ENCODE measurements at places on chromosomes 1 and 21.

DNA sequence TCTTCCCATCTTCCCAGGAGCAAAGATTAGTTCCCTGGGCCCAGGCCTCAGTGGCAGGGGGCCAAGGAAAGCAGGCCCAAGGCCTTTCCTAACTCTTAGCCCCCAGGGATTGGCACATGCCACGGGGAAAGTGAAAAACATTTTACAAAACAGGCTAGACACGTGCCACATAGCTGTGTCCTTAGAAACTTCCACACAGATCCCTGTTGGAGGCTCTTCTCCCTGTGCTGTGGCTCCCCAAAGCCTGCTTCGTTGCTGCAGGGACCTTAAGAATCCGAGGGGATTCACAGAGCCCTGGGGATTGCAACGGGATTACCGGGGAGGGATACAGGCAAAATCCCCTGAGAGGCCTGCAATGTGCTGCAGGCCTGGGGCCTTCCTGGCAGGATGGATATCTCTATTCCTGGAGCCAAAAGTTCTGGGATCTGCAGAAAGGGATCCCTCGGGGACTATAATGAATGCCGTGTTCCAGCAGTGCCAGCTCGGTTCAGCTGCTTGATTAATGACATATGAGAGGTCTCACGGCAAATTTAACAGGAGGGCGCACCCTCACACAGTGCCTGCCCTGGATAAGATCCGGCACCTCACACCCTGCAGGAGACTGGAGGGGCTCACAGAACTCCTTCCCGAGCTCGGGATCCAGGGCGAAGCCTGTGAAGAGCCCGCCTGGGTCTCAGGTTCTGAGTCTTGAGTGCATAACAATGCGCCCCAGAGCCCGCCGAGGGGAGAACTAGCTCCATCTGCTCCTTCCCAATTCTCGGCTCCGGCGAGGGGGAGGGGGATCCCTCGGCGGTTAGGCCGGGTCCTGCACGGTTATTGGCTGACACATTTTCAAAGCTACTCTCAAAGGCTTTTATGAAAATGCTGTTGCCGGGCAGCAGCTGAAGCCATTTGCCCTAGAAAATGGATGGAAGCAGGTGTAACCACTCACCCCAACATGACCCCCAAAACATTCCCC lies 15.3 kb upstream of the RGS8 start:
- no peak for DNase-seq

DNA sequence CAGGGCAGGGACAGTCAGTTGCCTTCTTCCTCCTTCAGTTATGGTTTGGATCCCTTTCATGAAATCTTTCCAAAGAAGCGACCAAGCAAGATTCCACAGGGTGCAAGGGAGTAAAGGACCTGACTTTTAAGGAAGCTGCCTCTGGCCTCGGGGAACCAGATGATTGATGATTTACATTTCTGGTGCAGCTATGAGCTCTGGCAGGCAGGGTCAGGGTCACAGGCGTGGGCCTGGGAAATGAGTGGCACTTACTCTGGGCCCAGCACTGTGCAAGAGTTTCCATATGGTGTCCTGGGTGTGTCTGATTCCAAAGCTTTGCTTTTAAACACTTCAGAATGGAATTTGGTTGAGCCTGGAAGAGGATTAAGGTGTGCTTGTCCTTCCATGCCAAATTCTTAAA lies 7.2 kb upstream of the CRABP2 start:
- no peak for DNase-seq

DNA sequence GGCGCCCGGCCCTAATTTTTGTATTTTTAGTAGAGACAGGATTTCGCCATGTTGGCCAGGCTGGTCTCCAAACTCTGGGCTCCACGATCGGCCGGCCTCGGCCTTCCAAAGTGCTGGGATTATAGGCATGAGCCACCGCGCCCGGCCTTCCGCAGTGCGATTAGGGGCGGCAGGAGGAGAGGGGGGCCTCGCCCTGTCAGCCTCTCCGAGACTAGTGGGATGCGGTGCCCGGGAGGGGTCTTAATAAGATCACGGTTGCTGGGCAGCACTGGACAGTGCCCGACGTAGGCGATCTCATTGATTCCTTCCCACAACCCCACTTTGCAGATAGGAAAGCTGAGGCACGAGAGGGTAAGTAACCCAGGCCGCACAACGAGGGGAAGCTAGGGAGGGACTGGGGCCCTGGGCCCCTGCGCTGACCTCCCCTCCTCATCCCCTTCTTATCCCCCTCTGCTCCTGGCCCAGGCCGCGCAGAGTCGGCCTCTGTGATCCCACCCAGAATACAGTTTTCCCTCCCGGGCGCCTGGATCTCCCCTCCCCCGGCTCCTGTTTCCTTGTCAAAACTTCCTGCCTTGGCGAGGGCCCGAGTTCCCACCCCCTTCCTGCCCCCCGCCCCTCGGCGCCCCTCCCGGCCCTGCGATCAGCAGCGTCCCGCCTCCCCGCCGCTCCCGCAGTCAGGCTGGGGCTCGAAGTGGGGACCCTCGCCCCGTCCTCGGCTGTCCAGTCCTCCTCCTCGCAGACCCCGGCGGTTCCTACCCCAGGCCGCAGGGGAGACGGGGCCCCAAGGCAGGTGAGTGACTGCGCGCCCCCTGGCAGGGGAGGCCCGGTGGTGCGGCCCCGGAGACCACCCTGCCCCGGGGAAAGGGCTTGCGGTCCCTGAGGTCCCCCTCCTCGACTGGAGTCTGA lies at the start of gene PEAR1:
TSS of gene PEAR1 (plus strand) at position 671 of the 906 bp plus-strand sequence. CDS start 10,209 bp downstream, outside the sequence.
- no peak for DNase-seq

GRCh38 chr1:41809692-41810091 lies 109.0 kb downstream of the HIVEP3 start:
- DNase-seq = no peak

DNA sequence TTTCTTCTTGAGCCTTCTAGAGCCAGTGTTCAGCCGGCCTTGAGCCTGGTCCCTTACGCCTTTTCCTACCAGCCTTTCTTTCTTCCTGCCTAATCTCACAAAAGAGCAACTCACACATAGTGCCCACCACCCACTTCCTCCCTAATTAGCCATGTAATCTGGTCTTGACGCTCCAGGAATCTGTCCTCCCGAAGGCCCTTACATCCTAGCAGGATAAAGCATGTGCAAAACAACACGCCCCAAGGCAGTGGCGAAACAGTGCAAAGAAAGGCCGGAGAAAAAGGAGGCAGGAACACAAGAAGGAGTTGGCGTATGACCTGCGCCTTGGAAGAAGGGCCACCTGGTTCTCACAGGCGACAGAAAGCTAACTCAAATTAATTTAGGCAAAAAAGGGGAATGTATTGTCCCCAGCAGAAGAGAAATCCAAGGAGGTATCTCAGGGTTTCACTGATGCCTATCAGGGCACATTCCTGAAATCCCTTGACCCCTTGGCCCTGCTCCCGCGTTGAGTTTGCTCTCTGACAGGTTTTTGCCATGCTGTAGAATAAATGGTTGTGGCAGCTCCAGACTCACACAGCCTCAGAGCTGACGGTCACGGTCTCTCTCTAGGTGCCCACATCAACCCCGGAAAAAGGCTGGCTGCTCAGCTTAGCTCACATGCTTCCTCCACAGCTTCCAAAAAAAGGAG lies 79.0 kb downstream of the ZNF281 start:
- DNase-seq = no peak

DNA sequence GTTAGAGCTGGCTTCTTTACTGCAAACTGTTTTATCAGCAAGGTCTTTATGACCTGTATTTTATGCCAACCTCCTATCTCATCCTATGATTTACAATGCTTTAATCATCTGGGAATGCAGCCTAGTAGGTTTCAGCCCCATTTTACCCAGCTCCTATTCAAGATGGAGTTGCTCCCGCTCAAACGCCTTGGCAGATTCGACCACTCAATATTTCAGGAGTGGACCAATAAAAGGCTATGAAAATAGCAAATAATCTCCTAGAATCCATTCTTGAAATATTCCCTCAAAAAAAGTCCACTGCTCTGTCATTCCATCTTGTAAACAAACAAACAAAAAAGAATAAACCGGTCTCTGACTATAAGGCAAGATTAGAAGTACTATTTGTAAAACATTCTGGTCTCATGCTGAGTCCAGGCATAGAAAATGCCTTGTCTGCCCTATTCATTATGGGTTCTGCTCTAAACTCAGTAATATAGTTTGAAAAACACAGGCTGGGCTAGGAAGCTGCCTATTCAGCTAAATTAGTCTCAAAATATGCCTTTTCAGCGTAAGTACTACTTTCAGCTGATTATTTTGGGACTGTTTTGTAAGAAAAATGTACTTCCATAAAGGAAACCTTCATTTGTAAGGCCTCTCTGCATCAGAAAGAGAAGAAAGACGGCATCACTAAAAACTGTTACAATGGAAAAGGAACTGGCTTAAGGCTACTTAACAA lies 53.0 kb downstream of the TBX19 start:
- no peak for DNase-seq

GRCh38 chr1:63674238-63674864 lies 81.1 kb downstream of the PGM1 start:
- no peak for DNase-seq

- no peak for DNase-seq
Measured at GRCh38 chr1:54007613-54008012, 10.4 kb downstream of the LDLRAD1 start.

GRCh38 chr21:37071561-37072273 lies 1.2 kb downstream of the PIGP start:
- DNase-seq = no peak

- DNase-seq = no peak
Measured at GRCh38 chr1:84869720-84870119, 23.3 kb downstream of the LPAR3 start.

GRCh38 chr1:178484698-178485225 lies 12.0 kb downstream of the CLEC20A start:
- no peak for DNase-seq

- no peak for DNase-seq
Measured at GRCh38 chr1:112727716-112728115, 12.6 kb upstream of the PPM1J start.

DNA sequence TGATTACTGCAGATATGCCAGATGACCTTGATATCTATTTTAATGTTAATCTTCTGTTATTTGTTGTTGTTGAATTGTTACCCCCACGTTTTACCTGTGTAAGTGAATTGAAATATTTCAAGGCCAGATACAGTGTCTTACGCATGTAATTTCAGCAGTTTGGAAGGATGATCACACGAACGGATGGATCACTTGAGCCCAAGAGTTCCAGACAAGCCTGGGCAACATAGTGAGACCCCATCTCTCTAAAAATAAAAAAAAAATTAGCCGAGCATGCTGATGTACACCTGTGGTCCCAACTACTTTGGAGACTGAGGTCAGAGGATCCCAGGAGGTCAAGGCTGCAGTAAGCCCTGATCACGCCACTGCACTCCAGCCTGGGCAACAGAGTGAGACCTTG lies 32.2 kb downstream of the SDCCAG8 start:
- DNase-seq = no peak

GRCh38 chr21:27721675-27722074 lies 754.8 kb upstream of the ADAMTS5 start:
- no peak for DNase-seq

- DNase-seq = peak; percentile 77
Measured at GRCh38 chr1:31760471-31761470, 3.4 kb downstream of the ADGRB2 start.

DNA sequence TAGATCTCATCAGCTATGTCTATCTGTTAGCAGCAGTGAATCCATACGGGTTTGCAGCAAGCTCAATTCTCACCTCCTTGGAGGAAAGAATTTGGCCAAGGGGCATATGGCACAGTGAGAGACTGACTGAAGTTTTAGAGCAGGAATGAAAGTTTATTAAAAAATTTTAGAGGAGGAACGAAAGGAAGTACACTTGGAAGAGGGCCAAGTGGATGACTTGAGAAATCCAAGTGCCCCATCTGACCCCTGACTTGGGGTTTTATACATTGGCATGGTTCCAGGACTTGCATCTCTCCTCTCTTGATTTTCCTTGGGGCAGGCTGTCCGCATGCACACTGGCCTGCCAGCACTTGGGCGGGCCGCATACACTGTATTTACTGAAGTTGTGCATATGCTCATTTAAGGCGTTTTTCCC lies 9.2 kb upstream of the OSBPL9 start:
- DNase-seq = no peak

DNA sequence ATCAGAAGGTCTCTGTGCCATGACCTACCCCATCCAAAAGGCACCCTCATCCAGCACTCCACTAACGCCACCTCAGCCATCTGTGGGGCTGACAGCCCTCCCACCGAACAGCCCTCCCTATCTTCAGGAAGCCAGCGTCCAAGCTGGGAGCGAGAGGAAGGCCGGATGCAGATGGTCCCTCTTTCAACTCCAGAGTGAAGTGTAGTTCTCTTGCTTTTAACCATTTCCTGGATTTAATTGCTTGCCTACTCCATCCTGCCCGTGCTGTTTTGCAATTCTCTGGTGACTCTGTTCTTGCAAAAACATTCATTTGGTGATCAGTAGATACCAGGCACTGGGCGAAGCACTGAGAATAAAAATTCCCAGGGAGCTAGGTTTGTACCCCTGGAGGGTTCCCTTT lies 8.2 kb upstream of the DYRK1A start:
- no peak for DNase-seq

- DNase-seq = no peak
Measured at GRCh38 chr1:183893561-183894289, 88.8 kb downstream of the RGL1 start.

DNA sequence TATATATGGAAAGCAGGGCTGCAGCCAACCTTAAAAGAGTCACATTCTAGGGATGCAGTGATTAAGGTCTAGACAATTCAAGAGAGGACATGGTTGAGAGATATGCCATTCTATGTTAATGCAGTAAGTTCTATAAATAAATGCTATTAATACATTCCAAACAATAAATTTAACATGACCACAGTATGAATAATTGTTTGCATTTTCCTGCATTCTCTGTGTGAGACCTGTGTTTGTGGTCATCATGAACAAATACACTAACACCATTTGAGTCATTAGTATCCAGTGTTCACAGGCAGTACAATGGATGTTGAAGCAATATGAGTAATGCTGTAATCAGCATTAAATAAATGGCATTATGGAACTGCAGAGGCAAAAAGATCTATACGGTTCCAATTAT lies 5.5 kb upstream of the ZRANB2 start:
- no peak for DNase-seq

GRCh38 chr1:220348211-220348610 lies 76.0 kb upstream of the RAB3GAP2 start:
- no peak for DNase-seq

GRCh38 chr1:189350983-189351616 lies 1126.6 kb downstream of the BRINP3 start:
- DNase-seq = no peak

GRCh38 chr1:198939956-198940355 lies 301.1 kb downstream of the PTPRC start:
- no peak for DNase-seq

DNA sequence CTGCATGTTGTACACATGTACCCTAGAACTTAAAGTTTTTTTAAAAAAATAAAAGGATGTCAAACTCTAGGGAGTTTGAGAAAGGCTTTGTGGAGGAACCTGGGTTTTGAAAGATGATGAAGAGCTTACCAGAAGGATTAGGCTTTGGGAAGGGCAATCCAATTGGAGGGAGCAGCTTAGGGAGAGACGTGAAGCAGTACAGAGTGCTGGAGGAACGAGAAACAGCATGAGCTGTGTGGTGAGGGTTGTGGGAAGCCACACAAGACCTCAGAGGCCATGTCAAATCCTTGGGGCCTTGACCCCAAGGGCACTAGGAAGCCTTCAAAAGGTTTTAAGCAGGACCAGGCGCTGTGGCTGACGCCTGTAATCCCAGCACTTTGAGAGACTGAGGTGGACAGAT lies 8.4 kb upstream of the KPNA6 start:
- DNase-seq = no peak

GRCh38 chr21:31340942-31341487 lies 3.0 kb downstream of the TIAM1 start:
- no peak for DNase-seq

GRCh38 chr21:39891111-39891510 lies 23.9 kb downstream of the PCP4 start:
- no peak for DNase-seq
